ENCODE measurements at places on chromosomes 2 and 18.
A peak's percentile ranks its signal among the peaks of the same experiment; 100 is the strongest.

DNA sequence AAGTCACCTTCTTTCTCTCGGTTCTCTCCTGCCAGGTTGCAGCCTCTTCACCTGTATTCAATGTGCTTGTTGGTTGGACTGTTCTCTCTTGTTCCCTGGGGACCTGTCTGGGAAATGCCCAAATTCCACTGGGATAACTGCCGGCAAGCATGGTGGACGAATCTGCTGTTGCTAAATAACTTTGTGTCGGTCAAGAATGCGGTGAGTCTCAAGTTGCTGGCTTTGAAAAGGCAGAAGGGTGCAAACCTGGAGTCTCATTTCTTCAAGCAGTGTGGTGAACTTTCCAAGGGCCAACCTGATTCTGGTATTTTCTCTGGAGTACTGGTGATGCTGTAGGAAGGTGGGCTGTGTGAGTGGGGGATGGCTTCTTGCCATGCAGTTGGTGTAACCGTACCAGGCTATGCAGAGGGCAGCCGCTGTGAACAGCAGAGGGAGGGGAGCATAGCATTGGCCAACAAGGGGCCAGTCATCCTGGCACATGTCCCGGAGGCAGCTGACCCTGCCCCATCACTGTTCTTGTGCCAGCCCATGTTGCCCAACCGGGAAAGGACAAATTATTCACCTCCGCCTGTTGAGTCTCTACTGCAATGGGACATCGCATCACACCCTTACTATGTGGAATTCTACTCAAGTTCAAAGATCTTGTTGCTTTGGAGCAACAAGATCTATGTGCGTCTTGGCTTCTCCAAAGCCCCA lies 88.1 kb upstream of the SEC11C start:
- no peaks in the 10 kb centered on the region for H3K27me3 ChIP-seq
- peaks cover 17% of the 10 kb centered on the region for H3K4me1 ChIP-seq
- H3K27ac ChIP-seq, result no peak overlapping the region
- H3K36me3 ChIP-seq, result no peaks in the 10 kb centered on the region
- no peak overlapping the region for H3K4me3 ChIP-seq

GRCh38 chr2:161090411-161090810 lies 69.8 kb upstream of the TANK start:
- H3K4me3 ChIP-seq, result no peak overlapping the region
- H3K36me3 ChIP-seq, result no peaks in the 10 kb centered on the region
- H3K27me3 ChIP-seq, result no peaks in the 10 kb centered on the region
- no peak overlapping the region for H3K27ac ChIP-seq
- no peaks in the 10 kb centered on the region for H3K4me1 ChIP-seq
- no peak for DNase-seq

DNA sequence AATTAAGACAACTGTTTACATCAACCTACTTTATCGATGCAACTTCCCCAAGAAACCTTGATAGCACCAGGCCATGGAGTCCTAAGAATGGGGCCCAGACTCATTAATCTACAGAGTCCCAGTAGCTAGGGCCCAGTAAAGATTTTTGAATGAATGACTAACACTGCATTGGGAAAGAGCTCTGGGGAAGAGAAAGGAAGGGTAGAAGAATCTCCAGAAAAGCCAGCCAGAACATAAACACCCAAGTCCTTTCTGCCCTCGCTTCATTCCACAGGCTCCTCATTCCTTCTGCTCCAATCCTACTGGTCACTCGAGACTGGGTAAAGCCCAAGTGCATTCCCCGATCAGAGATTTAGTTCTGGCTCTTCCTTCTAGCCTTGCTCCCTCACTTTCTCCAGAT lies 44.3 kb downstream of the CYRIA start:
- no peaks in the 10 kb centered on the region for H3K27me3 ChIP-seq
- peaks cover 40% of the 10 kb centered on the region for H3K4me1 ChIP-seq
- no peak overlapping the region for H3K27ac ChIP-seq

DNA sequence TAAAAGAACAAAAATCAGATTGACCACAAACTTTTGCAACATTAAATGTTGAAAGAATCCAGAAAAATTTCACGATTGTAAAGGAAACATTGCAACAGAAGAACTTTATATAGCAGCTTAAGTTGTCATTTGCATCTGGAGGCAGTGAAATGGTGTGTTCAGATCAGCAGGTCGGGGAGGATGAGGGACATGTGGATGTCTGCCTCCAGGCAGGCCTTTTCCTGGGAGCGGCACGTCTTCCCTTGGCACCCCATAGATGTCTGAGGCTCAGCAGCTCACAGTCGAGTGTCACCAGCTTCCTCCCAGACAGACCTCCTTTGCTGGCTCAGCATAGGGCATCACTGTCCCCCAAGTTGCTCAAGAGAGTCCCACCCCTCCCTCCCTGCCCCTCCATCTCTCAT lies 44.3 kb upstream of the ASB1 start:
- no peaks in the 10 kb centered on the region for H3K27me3 ChIP-seq
- DNase-seq, result no peak
- H3K36me3 ChIP-seq, result no peaks in the 10 kb centered on the region
- H3K4me3 ChIP-seq, result no peak overlapping the region
- peaks cover 8% of the 10 kb centered on the region for H3K4me1 ChIP-seq

- DNase-seq, result no peak
- no peak overlapping the region for H3K4me3 ChIP-seq
- no peaks in the 10 kb centered on the region for H3K36me3 ChIP-seq
- H3K27me3 ChIP-seq, result no peaks in the 10 kb centered on the region
These were observed 71.6 kb downstream of the GNAL start for GRCh38 chr18:11760498-11761167.

- no peak overlapping the region for H3K27ac ChIP-seq
- no peaks in the 10 kb centered on the region for H3K36me3 ChIP-seq
- DNase-seq, result no peak
- H3K4me3 ChIP-seq, result no peak overlapping the region
These were observed 236.1 kb downstream of the CDH20 start for GRCh38 chr18:61569176-61569892.

GRCh38 chr2:121993682-121994081 lies 238.2 kb downstream of the TSN start:
- no peaks in the 10 kb centered on the region for H3K4me1 ChIP-seq
- H3K4me3 ChIP-seq, result no peak overlapping the region
- DNase-seq, result no peak
- H3K27ac ChIP-seq, result no peak overlapping the region

- no peak overlapping the region for H3K4me3 ChIP-seq
- no peaks in the 10 kb centered on the region for H3K36me3 ChIP-seq
- H3K27ac ChIP-seq, result no peak overlapping the region
- DNase-seq, result no peak
- no peaks in the 10 kb centered on the region for H3K27me3 ChIP-seq
These were observed 1293.7 kb upstream of the SLC39A10 start for GRCh38 chr2:194363295-194363694.

- no peak for DNase-seq
- H3K27me3 ChIP-seq, result no peaks in the 10 kb centered on the region
- H3K4me1 ChIP-seq, result peaks cover 4% of the 10 kb centered on the region
These were observed 51.9 kb downstream of the DYSF start for GRCh38 chr2:71505086-71505769.

DNA sequence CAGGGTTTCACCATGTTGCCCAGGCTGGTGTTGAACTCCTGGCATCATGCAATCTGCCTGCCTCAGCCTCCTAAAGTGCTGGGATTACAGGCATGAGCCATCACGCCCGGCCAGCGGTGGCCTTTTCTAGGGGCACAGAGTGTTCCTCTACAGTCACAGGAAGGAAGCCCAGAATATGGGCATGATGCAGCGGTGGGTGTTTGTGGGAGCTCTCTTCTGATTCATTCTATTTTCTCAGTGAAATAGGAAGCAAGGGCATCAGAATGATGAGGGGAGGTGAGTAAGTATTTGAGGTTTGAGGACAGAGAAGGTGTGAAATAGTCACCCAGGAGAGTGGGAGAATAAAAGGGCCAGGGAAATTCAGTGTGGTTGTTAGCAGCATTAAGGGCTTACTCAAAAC lies 70.3 kb upstream of the PSME4 start:
- H3K4me1 ChIP-seq, result no peaks in the 10 kb centered on the region
- H3K27ac ChIP-seq, result no peak overlapping the region
- no peaks in the 10 kb centered on the region for H3K36me3 ChIP-seq
- H3K4me3 ChIP-seq, result no peak overlapping the region
- no peaks in the 10 kb centered on the region for H3K27me3 ChIP-seq

DNA sequence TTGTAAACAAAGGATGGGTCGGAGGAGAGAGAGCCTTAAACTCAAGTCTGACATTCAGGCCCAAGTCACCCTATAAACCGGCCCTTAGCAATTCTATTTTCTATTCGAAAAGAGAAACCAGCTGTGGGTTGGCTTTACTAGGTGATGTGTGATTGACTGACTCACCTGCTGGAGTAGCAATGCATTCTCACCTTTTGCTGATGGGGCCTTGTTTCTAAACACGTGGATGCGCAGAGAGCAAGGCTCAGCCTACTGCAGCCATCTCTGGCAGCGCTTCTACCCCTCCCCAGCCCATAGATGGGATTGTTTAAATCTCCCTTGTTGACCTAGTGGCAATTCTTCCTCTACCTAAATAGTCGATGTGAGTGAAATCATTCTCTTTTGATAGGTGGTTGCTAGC lies 138.5 kb downstream of the MEIS1 start:
- peaks cover 9% of the 10 kb centered on the region for H3K36me3 ChIP-seq
- H3K4me1 ChIP-seq, result peaks cover 42% of the 10 kb centered on the region
- no peak for DNase-seq
- peaks cover 28% of the 10 kb centered on the region for H3K27me3 ChIP-seq
- H3K27ac ChIP-seq, result no peak overlapping the region

DNA sequence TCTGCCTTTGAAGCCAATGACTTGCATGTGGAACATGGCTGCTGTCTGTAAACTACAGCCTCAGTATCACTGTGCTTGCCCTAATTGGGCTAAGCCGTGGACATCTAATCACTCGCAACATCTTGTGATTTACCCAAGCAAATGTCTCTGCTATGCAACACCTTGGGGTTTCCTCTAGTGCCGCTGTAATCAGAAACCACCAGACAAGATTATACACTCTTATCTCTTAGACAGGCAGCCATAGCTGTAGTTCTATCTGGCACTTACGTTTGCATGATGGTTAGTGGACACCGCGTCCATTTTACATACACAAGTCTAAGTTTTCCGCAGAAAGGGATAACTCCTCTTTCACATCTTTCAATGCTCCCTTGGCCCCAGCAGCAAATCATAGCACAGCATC lies 204.3 kb upstream of the CCDC68 start:
- H3K4me1 ChIP-seq, result no peaks in the 10 kb centered on the region
- no peak overlapping the region for H3K27ac ChIP-seq
- DNase-seq, result no peak
- no peaks in the 10 kb centered on the region for H3K27me3 ChIP-seq
- H3K36me3 ChIP-seq, result no peaks in the 10 kb centered on the region

- H3K4me1 ChIP-seq, result no peaks in the 10 kb centered on the region
- H3K27me3 ChIP-seq, result no peaks in the 10 kb centered on the region
- no peak overlapping the region for H3K27ac ChIP-seq
- no peak for DNase-seq
- H3K4me3 ChIP-seq, result no peak overlapping the region
- H3K36me3 ChIP-seq, result no peaks in the 10 kb centered on the region
These were observed 281.0 kb downstream of the SRBD1 start for GRCh38 chr2:45330108-45330507.

- peaks cover 38% of the 10 kb centered on the region for H3K4me1 ChIP-seq
- no peak for DNase-seq
- H3K4me3 ChIP-seq, result no peak overlapping the region
- H3K27ac ChIP-seq, result no peak overlapping the region
- peaks cover 89% of the 10 kb centered on the region for H3K27me3 ChIP-seq
These were observed 1.3 kb upstream of the DPYSL5 start for GRCh38 chr2:26846334-26847306.

DNA sequence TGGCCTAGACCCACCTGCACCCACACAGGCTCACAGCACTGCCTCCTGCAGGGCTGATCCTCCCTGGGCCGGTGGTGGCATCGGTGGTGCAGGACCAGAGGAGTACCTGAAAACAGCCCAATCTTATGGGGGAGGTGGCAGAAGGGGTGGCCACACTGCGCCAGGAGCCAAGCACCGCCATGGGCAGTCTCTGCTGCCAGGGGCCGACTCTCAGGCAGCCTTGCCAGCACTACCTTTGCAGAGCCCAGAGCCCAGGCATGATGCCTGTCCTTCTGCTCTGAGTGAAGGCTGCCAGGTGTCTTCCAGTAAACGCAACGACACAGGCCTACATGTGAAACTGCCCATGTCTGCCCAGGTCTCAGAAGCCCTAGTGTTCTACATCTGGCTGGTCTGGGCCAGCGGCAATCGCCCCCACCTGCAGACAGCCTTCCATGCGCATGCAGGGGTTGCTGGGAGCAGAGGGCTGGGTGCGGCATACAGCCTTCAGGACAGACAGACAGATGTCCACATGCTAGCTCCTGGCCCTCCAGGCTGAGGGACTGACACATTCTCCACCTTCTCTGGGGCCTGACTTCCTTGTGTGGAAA lies 6.8 kb downstream of the HS6ST1 start:
- peaks cover 90% of the 10 kb centered on the region for H3K4me1 ChIP-seq
- no peak overlapping the region for H3K4me3 ChIP-seq
- H3K36me3 ChIP-seq, result no peaks in the 10 kb centered on the region
- H3K27ac ChIP-seq, result no peak overlapping the region
- DNase-seq, result peak; percentile 57

GRCh38 chr2:3332133-3332532 lies 45.5 kb downstream of the EIPR1 start:
- H3K27ac ChIP-seq, result no peak overlapping the region
- no peaks in the 10 kb centered on the region for H3K4me1 ChIP-seq
- no peaks in the 10 kb centered on the region for H3K27me3 ChIP-seq
- H3K4me3 ChIP-seq, result no peak overlapping the region
- no peak for DNase-seq

- H3K27ac ChIP-seq, result no peak overlapping the region
- DNase-seq, result no peak
- no peak overlapping the region for H3K4me3 ChIP-seq
These were observed 61.3 kb upstream of the PAX3 start for GRCh38 chr2:222360146-222360545.

DNA sequence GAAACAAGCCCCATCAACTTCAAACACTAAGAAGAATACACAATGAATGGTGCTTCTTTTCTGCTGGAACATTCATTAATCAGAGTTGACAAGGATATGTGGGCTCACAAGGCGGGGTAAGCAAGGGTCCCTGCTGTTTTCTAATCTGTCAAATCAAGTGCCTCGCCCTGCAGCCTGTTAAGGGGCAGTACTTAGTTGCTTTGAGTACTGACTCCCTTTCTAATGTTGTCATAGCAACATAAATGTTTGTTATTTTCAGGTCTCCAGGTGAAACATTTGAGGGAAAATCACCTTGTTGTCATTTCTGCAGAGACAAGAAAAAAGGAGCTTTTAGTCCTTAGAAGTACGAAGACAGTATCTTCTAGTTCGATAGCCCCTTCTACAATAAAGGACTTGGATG lies 284.7 kb upstream of the PKDCC start:
- no peaks in the 10 kb centered on the region for H3K36me3 ChIP-seq
- no peaks in the 10 kb centered on the region for H3K27me3 ChIP-seq
- H3K27ac ChIP-seq, result no peak overlapping the region
- no peaks in the 10 kb centered on the region for H3K4me1 ChIP-seq
- H3K4me3 ChIP-seq, result no peak overlapping the region

DNA sequence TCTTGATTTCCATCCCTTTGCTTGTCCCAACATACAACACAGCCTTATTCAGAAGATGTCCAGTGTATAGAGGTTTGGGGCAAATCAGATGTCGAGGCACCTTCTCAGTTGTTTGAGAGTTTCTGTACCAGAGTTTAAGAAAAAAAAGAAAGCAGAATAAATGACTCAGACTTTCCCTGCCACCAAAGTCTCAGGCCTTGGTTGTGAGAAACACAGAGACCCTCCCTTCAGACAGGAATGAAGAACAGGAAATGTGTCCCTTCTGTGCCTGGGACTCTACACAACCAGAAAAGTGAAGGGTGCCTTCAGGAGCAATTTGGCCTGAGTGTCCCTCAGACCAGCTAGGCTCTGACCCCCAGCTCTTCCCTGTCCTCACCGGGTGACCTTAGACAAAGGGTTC lies 37.3 kb upstream of the REL start:
- no peaks in the 10 kb centered on the region for H3K4me1 ChIP-seq
- no peaks in the 10 kb centered on the region for H3K27me3 ChIP-seq
- no peaks in the 10 kb centered on the region for H3K36me3 ChIP-seq
- no peak overlapping the region for H3K27ac ChIP-seq
- no peak overlapping the region for H3K4me3 ChIP-seq

Measured in suprapubic skin (tissue), 4 donors.